ENCODE measurements at places on chromosomes 6 and 20. TPM values are rescaled to one million over a fixed set of nuclear protein-coding genes. Genes with fewer than 3 reads are reported as not detected.

TMEM151B gene
- total RNA-seq, result 0.13 TPM

RIMS4 gene
- not detected for total RNA-seq

SPACA1 gene
- total RNA-seq, result not detected

GTSF1L gene
- not detected for total RNA-seq
